NCI-H1930 (cell line): ENCODE measurements at places on chromosomes 3 and 15.

DNA sequence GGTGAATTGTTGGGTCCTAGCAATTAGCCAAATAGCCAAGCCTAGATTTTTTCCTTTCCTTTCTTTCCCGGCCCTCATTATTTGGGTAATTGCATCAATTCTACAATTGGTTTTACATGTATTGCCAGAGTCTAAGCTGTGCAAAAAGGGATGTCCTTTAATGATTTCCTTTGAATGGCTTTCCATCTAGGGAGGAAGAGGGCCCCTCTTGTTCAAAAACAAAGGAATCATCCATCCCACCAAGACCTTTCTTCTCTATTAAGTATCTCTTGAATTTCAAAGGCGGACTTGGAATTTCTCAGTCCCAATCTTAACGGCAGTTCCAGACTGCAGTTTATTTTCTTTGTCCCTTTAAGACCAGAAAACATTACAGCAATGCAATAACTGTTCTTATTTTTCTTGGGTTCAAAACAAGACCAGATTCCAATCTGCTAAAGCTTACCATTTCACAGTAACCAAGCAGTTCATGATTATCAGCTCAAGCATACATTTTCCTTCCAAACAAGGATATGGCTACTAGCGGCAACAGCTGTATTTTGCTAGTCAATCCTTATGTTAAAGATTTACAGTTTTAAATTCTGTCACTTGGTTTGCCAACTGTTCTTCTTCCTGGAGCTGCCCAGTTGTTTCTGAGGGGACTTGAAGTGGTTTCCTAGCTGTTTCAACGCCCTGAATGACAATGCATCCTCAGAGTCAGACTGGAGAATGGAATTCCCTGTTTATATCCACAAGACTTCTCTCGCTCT, 91.4 kb upstream of the LRIG1 start:
- DNase-seq, result no peak

DNA sequence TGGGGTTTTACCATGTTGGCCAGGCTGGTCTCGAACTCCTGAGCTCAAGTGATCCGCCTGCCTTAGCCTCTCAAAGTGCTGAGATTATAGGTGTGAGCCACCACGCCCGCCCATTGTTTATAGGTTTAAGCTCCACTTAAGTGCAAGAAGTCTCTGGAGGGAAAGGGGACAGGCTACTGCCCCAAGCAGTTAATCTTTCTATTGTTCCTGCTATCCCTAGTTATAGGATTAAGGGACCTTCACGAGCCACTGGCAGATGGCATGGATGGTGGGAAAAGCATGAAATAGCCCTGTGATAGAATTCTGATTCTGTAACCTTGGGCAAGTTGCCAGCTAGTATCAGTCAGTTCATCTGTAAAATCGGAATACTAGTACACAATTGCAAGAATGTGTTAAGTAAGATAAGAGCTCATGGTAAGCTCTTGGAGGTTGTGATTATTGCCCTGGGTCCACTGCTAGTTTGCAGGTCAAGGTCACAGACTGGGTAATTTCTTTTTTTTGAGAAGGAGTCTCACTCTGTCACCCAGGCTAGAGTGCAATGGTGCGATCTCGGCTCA, 5.3 kb upstream of the RBPMS2 start:
- DNase-seq, result no peak

DNA sequence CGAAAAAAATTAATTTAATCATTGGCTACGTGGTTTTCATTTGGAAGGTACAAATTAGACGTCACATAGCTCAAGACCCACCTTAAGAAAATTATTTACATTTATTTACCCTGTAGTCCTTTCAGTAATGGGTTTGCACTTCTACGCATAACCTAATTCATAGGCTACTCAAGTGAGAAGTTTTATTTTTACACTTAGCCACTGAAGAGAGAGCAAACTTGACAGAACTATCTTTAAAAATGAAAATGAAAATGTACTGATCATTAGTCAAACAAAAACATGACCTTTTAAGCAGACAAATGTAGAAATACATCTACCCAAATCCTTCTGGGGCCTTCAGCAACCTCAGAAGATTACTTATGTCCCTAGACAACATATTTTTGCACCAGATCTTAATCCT, 269.4 kb upstream of the TTC14 start:
- no peak for DNase-seq

GRCh38 chr3:37980462-37981347, 9.9 kb upstream of the VILL start:
- no peak for DNase-seq

DNA sequence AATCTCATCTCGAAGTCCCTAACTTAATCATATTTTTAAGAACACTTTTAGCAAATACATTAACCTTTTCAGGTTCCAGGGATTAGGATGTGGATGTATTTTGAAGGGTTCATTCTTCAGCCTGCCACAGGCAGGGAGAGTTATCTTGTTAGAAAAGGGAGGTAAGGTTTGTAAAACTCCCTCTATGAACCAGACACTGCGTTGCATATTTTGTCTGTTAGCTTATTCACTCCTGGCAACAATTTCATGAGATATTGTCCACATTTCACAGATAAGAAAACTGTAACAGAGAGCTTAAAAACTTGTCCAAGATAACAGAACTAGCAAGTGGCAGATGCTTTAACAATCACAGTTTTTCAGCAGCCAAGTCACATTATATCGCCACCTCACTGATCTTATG, 155.4 kb downstream of the DIPK2A start:
- DNase-seq, result no peak
